ENCODE measurements at places on chromosomes 5 and 9.
A peak's percentile ranks its signal among the peaks of the same experiment; 100 is the strongest.

DNA sequence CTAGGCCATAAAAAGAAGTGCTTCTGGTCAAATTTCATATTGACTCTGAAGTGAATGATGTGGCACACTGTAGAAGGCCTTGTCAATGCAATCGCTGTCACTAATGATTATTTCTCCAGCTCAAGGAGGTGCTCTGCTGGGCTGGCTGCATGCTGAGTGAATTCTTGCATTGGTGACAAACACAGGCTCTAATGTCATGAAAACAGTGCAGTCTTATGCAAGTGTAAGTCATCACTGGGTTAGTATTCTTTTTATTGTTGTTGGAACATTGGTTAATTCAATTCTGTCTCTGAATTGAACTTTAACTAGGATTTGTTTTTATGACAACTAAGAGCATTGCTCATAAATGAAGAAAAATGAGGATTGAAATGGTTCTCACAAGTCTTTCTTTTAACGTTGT lies 57.3 kb upstream of the CD180 start:
- no peak for DNase-seq

- peak; percentile 4 for DNase-seq
Observed at GRCh38 chr5:175728885-175729828, 71.3 kb downstream of the HRH2 start.

GRCh38 chr9:96048956-96049831 lies 173.7 kb downstream of the ERCC6L2 start:
- no peak for DNase-seq

- peak; percentile 78 for DNase-seq
Observed at GRCh38 chr5:94218374-94218773, 400.0 kb downstream of the KIAA0825 start.

DNA sequence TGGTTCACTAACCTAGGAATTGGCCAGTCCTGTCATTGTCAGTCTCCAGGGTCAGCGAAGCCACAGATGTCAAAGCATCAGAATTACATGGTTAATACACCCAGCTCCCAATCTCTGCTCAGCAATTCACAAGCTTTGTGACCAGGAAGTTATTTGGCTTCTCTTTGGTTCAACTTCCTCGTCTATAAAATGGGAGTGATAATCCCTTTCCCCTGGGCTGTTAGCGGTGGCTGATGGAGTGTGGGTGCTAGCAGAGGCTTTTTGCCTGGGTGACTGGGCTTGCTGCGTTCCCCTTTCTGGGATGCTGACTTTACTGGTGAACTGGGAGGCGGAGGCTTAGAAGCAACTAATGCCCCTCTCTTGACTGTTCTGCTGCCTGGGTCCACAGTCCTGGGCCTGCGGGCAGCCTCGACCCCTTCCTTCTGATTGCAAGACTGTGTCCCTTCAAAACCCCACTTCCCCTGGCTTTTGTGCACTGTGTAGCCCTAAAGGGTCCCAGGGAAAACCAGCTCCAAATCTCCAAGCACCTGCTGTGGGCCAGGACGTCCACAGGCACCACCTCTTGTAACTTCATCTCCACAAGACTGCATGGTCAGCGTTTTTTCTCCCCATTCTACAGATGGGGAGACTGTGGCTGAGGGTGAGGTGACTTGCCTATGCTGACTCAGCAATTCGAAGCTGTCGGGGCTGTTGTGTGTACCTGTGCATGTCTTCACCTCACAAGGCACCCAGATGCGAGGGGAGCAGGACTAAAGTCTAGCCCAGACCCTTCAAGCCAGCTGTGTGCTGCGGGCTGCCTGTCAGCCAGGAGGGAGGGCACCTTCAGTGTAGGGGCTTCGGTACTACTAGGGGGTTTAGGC lies 45.2 kb upstream of the NEURL1B start:
- no peak for DNase-seq

DNA sequence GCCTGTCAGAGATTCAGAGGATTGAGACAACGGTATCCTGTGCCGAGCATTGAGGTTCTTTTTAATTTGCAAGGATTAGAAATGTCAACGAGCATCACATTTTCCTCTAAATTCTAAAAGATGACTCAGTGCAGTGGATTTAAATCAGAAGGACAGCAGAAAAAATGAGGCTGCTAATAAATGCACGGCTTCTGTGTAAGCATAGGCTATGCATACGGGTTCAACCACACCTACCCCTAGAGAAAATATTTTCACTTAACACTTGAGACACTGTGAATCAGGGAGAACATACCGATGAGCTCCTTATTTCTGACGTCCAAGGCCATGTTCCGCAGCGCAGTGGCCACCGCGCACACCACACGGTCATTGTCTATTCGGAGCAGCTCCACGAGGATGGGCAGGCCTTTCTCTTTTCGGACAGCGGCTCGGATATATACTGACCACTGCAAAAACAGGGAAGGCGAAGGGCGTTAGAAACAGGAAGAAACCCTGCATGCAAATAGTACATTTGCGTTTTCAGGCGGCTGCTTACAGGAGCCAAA lies 321.4 kb upstream of the DAP start:
- no peak for DNase-seq

DNA sequence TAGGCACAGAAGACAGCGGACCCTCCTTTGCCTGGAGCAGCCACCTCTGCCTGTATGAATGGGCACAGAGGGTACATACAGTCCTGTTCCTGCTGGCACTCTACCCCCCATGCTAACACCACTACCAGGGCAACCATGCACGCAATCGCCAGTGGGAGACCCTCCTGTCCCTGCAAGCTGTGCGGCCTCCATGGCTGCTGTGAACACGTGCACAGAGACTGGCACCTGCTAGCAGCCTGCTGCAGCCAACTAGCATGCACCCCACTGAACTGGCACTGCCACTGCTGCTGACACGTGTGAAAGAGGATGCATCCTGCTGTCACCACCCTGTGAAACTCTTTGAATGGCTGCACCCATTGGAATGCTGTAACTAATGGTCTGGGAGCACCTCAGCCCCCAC lies 885.2 kb upstream of the ARRDC3 start:
- DNase-seq, result no peak

DNA sequence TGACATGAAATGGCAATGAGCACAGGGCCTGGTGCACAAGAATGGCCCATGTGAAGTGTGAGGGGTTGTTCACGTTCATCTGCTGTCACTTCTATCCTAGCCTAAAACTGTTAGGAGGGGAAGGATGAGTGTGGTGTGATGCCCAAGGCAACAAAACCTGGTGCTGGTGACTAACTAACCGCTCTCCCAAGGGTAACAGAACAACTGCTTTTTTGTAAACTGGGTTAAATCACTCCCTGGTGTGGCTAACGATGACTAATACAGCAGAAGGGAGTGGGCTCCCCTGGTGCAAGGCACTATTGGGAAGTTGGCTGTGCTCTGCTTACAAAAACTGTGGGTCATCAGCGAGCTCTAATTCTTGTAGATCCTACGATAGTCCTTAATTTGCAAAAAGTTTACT lies 103.2 kb upstream of the VCAN start:
- peak; percentile 57 for DNase-seq

DNA sequence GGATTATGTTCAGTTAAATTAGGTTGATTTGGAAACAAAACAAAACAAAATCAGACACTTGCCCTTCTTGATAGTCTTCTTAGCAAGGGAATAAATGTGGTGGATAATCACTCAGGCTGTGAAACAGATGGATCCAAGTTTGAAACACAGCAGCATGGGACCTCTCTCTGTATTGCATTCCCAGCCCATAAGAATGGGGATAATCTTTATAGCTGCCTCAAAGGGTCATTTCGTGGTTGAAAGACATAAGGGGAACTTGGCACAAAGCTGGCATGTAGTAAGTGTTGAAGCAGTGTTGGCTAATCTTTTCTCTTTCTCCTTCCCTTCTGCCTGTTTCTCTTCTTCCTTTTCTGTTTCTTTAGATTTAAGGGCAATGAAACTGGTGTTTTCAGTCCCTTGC lies 333.9 kb upstream of the TLE4 start:
- DNase-seq, result no peak

GRCh38 chr5:89710006-89710405 lies 699.5 kb downstream of the CETN3 start:
- DNase-seq, result no peak

DNA sequence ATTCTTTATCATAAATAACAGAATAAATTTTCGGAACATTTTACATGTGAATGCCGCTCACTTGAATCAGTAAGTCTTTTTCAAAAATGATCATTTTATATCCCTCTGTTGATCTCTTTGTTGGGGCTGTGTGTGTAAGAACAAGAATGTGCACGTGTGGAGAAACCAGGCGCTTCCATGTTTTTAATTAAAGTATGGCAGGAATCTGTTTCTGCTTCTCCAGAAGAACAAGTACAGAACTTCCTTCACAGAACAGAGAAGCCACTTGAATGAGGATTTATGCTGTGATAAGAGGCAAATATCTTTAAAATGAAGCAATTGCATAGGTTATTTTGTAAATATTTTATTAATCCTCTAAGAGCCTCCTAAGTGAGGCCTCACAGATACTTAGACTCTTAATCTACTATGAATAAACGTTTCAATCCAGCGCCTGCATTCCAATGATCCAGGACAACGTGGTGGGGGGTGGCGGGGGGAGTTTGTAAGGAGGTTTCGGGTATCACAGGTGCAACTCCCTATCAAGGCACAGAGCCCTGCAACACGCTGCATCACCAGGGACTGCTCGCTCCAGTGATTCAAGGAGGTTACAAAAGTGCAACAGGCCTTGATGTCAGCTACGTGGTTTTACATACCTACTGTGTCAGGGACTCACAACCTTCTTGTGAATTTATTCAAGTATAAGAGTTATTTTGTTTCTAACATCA lies 409.2 kb downstream of the BNC2 start:
- DNase-seq, result no peak

- DNase-seq, result no peak
Observed at GRCh38 chr5:143771189-143771588, 40.8 kb upstream of the HMHB1 start.

DNA sequence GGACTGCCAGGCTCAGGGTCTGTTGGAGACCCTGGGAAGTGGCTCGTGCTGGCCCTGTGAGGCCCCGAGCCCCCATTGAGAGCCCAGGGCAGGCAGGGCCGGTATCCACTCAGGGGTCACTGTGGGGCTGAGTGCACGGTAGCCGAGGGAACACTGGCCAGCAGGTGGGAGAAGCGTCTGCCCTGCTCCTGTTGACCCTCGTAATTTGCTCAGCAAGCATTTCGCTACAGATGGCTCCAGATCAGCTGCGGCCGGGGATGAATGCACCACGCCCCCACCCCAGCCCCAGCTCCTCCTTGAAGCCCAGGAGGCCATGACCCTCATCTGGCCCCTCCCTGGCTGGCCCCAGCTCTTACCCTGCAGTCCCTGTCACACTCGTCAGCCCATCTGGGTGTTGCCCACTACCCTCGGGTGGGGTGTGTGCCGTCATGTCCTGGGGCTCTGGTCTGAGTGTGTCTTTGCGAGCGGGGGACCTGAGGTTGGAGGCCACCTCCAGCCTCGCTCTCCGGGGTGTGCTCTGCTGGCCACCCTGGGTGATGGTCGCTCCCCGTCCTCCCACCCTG lies 6.1 kb upstream of the NRARP start:
- no peak for DNase-seq

DNA sequence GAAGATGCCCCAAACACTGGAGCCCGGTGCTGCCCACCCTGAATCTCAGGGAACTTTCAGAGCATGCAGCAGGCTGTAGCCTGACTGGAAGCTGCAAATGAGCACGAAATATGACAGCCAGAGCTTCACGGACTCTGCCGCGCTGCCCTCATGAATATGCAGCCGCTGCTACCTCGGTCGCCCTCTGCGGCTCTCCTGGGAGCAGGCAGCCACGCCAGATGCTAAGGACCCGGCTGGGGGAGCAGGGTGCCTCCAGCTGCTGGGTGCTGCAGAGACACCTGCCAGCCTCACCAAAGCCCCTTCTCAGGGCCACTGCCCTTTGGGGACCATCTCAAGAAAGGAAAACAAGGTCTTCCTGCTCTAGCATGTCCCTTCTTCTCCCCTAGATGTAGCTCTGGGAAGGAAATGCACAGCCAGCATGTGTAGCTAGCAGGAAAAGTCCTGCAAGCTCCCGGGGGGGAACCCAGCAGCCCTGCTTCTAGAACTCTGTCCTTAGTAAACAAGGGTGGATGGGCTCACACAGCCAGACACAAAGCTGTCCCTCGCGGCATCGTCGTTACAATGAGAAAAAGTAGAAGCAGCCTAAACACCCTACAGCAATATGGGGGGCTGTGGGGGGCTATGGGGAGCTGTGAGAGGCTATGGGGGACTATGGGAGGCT lies 56.8 kb upstream of the OLFM1 start:
- no peak for DNase-seq

DNA sequence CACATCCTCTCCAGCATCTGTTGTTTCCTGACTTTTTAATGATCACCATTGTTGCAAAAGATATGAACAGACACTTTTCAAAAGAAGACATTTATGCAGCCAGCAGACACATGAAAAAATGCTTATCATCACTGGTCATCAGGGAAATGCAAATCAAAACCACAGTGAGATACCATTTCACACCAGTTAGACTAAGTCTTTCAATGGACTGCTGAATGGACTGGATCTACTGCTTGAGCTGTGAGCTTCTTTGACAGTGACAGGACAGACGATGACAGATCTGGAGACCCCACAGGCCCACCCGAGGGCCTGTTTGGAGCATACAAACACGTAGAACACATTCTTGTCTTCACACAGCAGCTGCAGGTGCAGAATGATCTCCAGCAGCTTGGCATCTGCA lies 266.1 kb upstream of the RIOK2 start:
- DNase-seq, result no peak

- DNase-seq, result no peak
Observed at GRCh38 chr5:142663246-142663645, 22.6 kb downstream of the FGF1 start.

DNA sequence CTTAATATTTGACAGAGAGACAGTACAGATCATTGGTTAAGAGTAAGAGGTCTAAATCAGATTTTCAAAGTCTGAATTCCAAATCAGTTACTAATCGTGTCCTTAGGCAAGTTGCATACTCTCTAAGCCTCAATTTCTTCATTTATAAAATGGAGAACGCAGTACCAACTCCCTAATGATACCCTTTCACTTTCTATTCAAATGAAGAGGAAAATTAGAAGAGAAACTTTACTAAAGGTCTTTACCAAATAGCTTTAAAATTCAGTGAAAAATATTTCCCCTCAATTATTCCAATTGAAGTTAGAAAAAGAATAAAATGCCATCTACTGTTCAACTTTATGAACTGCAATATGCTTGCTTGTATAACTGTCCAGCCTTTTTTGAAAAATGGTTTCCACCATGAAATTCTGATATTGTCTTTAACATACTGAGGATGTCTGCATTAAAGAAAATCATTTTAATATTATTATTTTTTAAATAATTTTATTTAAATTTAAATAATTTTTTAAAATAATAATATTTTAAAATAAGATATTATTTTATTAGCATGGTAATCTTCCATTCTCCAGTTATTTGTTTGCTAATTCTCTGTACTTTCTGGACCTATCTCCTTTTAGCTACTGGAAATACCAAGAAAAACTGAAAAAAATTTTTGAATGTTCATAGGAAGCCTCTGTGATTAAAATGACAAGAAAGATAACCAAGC lies 36.0 kb downstream of the POC5 start:
- no peak for DNase-seq

GRCh38 chr5:5523066-5523505 lies 100.6 kb downstream of the ICE1 start:
- DNase-seq, result no peak

GRCh38 chr5:432928-433791 lies 9.8 kb upstream of the EXOC3 start:
- DNase-seq, result no peak
